Left renal pelvis (tissue), 4 donors: ENCODE measurements at places on chromosomes 7 and 10.

- DNase-seq = no peak
Measured at GRCh38 chr7:5396999-5397663, 26.5 kb downstream of the TNRC18 start.

- DNase-seq = no peak
Measured at GRCh38 chr7:66748791-66749190, 8.3 kb downstream of the RABGEF1 start.

- no peak for DNase-seq
Measured at GRCh38 chr7:83704564-83704963, 55.6 kb upstream of the SEMA3E start.

DNA sequence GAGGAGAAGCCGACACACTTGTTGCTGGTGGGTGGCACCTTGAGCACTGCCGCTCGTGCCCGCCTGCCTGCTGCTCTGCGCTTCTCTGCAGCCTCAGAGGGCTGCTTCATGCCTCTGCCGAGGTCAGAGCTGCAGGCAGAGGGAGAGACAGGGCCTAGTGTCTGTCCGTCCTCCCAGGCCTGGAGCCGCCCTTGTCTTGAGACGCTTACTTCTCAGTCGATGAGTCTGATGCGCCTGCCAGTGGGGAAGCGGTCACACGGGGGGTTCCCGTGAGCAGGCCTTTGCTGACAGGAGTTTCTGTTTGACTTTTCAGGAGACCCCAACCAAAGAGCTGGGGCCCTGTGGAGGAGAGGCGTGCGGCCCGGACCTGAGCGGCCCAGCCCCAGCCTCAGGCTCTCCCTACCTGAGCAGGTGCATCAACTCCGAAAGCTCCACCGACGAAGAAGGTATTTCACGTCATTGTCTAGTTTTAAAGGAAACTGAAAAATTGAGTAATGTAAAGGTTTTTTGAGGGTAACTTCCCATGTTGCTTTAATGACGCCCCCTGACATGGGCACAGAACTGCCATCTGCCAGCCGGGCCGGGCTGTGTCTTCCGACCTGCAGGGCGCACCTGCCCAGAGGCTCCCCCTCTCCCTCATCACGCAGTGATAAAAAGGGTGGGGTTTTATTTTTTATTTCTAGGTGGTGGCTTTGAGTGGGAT lies 7.8 kb upstream of the BHLHA15 start:
- no peak for DNase-seq

DNA sequence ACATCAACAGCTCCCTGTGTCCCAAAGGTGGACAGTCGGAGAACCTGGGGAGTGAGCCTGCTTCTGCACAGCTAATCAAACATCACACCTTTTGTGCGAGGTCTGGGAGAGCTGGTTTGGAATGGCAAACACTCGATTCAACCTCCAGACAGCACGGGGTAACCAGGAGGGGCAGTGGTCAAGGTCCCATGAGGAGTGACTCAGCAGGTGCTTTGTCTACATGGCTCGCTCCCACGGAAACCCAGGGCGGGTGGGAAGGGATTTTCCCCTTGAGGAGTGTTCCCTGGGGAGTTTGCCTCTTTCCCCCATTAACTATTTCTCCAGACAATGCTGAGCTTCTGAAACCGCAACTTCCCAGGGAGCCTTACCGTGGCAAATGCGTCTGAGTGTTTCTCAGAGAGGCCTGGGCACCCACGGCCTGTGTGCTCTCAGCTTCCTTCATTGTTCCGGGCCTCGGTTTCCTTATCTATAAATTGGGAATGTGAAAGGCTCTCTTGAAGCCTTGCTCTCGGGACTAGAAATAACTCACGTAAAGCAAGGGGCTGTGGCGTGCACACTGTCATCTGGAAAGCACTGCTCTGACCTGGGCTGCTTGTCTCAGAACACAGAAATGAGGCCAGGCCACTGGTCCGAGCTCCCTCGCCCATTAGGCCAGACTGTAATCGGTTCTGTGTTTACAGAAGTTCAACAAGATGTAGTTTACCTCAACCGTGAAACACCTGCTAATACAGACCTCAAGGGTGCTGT lies 14.0 kb upstream of the GTPBP4 start:
- DNase-seq = no peak

- DNase-seq = peak; percentile 30
Measured at GRCh38 chr10:22252224-22252800, 34.5 kb upstream of the EBLN1 start.

DNA sequence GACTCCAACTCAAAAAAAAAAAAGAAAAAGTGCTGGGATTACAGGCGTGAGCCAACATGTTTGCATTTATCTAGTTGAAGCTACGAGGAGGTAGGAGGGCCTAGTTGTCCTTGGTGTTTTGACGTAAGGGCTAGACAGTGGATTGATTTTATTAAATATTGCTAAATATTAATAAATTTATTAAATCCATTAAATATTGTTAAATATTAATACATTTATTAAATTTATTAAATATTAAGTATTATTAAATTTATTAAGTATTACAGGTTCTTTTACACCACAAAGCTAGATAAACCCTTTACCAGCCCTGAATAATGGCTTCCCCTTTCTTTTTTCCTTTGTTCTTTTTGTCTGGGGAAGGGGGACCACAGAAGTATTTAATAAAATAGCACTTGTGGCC lies 47.5 kb upstream of the TMEM248 start:
- no peak for DNase-seq

GRCh38 chr10:50063100-50063499 lies 4.7 kb upstream of the WASHC2A start:
- DNase-seq = no peak

- DNase-seq = no peak
Measured at GRCh38 chr7:135167365-135167917, 3.1 kb downstream of the CYREN start.

DNA sequence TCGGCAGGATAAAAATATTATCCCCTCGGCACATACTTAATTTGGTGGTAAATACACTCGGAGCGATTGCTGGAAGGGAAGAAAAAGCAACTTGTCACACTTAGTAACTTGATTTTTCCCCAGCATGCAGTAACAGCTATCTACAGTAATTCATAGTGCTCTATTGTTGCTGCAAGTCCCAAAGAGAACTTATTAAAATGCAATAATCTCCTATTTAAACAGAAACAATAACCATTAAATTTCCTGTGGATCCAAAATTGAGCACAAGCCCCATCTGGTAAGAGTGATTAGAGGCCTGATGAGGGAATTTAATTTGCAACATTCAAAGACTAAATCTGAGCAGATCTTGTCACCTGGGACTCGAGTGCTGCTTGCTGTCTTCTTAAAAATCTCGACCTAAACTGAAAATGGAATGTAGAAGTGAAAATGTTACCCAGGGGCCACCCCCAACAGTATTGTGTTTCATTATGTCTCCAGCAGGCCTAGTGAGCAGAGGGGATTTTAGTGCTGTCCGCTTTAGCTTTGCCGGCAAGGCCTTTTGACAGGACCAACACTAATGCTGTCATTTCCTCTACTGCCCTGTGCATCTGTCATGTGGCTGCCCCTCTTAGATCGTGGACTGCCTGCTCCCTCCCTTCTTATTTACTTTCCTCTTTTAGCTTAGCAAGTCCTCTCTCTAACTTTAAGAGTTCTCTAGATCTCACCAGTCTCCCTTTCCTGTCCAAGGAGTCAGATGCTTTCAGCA lies 639.7 kb downstream of the AUTS2 start:
- no peak for DNase-seq

DNA sequence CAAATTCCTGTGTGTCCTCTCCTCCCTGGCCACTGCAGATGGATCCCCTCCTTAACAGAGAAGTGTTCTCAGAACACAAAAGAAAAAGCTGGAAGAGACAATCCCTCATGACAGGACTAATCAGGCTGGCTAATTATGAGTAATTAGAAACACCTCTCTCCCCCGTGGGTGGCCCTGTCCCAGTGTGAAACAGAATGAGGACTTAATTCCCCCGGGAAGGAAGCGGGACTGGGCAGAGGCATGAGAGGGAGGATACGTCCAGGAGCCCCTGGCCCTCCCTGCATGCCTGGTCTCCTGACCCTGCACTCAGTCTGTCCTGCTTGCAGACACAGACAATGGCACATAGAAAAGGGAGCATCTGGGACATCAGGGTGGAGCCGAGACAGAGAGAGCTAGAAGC lies 7.6 kb upstream of the ADCYAP1R1 start:
- DNase-seq = no peak

DNA sequence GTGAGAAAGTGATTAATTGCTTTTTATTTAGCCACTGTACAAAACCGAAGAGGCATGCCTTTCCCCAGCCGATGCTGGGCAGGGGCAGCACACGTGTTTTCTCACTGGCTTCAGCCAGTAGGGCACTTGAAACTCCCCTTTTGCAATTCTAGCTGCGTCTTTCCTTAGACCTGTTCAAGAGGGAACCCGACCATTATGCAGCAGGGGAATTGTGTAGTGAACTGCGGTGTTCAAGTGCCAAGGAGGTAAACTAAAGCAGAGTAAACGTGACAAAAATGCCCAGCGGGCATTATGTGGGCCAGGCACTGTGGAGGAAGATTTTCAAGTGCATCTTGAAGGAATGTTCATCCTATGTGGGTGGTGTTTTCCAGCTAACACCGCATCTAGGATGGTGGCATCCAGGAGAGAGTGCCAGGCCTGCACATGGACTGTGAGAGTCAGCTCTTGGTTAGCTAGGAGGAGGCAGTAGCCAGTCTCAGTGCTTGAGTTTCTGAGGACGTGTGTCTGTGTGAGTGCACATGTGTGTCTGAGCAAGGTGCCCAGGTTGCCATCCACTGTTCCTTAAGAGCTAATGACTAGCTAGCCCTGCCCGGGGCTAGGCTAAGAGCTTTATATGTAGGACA lies 3.3 kb downstream of the WIPF3 start:
- no peak for DNase-seq

GRCh38 chr7:147681530-147681929 lies 909.0 kb upstream of the C7orf33 start:
- no peak for DNase-seq

- no peak for DNase-seq
Measured at GRCh38 chr10:43843321-43844101, 194.8 kb upstream of the ZNF32 start.

DNA sequence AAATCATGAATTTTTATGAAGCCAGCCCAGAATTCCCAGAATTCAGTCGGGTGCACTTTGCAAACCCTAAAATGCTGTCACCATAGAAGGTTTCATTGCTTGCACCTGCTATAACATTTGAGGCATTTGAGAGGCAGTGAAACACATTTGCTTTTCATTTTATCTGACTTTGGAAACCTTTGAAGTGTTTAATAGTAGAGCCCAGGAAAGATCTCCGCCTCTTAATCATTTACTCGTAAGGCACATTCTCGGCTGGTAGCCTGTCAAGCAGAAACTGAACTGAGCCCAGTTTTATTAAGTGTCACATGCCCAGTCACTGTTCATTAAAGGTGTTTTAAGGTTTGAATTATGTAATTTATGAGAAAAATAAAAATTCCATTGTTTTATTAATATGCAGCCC lies 247.6 kb downstream of the EMX2 start:
- DNase-seq = no peak

- DNase-seq = no peak
Measured at GRCh38 chr10:88026031-88026430, 162.6 kb downstream of the PTEN start.

GRCh38 chr10:97574374-97575126 lies 2.0 kb downstream of the ANKRD2 start:
- peak; percentile 68 for DNase-seq

DNA sequence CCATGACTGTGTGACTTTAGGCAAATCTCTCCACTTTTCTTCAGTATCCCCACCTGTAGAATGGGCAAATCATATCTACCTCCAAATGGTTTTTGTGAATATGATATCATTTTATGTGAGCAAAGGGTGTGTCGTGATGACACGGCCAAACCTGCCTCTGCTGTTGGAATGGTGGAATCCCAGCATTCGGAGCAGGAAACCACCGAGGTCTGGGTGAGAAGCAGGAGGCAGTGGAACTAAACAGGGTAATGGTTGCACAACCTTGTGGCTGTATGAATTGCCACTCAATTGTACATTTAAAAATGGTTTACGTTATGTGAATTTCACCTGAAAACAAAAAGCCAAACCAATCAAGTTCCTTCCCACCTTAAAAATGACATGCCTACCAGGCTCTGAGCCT lies 131.4 kb upstream of the ZMIZ1 start:
- DNase-seq = no peak

GRCh38 chr7:101624246-101625001 lies 4.7 kb downstream of the MYL10 start:
- no peak for DNase-seq

GRCh38 chr10:69491611-69492010 lies 40.3 kb downstream of the TSPAN15 start:
- DNase-seq = no peak

DNA sequence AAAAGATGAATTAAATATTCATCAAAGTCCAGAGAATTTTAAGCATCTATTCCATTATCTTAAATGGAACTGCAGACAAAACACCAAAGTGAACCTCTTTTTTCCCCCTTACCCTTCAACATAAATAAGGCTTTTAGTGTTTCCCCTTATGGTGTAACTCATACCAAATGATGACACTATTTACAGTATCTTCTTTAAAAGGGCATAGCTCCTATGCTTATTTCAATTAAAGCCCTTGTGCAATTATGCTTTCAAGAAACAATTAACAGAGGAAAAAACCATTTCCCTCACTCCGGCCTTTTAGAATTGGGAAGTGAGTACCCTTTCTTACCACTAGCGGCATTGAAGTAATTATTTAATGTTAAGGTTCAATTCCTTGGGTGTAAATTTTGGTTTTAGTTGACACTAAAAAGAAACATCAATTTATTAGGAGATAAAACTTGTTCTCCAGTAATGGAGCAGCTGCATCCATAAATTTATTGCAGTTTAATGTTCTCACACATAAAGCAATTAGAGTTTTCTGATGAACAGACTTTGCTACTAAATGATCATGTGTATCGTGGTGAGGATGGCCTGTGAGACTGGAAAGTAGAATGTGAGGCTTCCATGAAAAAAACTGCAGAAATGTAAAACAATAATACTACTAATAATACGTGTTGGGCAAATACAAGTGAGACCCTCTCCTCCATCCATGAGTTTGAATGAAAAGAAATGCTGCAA lies 661.3 kb downstream of the PARD3 start:
- no peak for DNase-seq

DNA sequence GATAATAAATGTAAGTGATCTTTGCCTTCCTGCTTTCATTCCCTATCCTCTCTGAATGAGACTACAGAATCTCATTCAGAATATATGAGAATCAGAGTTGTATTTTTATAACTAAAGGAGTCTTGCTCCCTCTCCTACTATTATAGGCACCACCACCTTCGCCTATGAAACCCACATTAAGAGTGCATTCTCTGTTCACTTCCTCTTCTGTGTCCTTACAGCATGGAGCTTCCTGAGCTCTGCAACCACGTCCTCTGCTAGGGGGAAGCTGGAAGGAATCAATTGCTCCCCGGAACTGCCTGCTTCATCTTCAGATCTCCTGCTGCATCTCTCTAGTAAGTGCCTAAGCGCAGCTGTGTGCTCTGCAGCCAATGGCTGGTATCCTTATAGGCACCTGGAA lies 820.7 kb downstream of the GRID1 start:
- no peak for DNase-seq

- no peak for DNase-seq
Measured at GRCh38 chr7:139940866-139941265, 111.8 kb downstream of the TBXAS1 start.

GRCh38 chr10:101839416-101840063 lies 4.1 kb downstream of the KCNIP2 start:
- no peak for DNase-seq

GRCh38 chr10:8455181-8455580 lies 400.7 kb downstream of the GATA3 start:
- peak; percentile 12 for DNase-seq
